ENCODE measurements at places on chromosomes 3 and 15.
A peak's percentile ranks its signal among the peaks of the same experiment; 100 is the strongest.

GRCh38 chr3:11530153-11530721 is 113.5 kb downstream of the VGLL4 start:
- peak; percentile 95 for DNase-seq

GRCh38 chr3:4758957-4759656 is 220.1 kb upstream of the BHLHE40 start:
- DNase-seq = no peak

DNA sequence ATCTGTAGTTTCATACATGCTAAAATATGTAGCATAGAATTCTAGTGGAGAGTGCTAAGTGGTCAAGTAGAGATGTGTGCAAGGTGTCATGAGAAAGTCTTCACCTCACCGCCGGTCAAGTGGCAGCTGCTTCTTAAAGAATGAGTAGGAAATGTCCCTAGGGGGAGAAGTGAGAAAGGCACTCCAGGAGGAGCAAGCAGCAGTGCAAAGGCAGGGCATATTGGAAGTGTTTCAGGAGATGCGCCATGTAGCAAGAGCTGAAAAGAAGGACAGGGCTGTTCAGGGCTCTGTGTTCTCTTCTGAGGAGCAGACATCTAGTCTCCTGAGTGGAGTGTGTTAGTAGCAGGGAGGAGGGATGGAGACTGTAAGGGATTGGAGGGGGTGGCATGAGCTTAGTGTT is 312.4 kb upstream of the SEMA6D start:
- DNase-seq = no peak

DNA sequence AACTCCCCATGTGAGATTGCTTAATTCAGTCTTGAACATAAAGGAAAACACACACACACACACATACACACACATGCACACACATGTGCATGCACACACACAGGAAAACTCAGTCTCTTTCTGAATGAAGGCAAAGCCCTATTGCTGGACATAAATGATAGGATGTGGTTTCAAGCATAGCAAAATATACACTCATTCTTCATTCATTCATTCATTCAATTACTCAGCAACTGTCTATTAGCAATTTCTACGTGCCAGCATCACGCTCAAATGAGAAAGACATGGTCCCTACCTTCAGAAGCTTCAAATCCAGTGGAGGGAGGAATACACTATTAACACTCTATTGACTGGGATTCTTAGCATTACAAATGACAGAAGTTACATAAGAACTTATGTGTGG is 41.8 kb upstream of the UBE2E2 start:
- DNase-seq = no peak

DNA sequence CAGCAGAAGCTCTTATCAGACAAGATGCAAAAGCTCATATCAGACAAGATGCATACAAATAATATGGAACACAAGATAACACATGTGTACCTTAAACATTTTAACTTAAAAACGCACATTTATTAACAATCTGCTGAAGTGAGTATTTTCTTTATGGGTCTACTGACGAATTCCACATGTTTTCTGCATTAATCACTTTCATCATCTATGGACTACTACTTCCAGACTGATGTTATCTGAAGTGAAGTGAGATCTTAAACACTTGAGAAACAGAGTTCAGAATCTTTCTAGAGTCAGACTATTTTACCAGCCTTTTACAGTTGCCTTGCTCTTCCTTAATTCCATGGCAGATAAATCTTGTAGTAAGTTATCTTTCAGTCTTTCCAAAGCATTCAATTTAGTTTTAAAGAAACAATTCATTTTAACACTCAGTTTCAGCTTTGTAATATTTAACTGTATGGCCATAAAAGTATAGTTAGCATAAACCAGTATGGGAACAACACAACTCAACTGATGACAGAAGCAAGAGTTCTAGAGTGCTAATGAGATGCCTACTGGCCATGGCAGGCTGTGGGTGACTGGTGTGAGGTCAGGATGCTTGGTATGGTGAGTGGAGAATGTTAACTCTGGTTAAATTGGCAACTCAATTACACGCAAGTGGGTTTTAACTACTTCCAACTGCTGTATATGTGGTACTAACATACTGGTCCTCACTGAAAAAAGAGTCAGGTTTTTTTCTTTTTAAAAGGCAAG is 9.8 kb downstream of the CMTM6 start:
- DNase-seq = no peak

- no peak for DNase-seq
These were observed 48.8 kb downstream of the FBXO22 start for GRCh38 chr15:75952525-75952924.

DNA sequence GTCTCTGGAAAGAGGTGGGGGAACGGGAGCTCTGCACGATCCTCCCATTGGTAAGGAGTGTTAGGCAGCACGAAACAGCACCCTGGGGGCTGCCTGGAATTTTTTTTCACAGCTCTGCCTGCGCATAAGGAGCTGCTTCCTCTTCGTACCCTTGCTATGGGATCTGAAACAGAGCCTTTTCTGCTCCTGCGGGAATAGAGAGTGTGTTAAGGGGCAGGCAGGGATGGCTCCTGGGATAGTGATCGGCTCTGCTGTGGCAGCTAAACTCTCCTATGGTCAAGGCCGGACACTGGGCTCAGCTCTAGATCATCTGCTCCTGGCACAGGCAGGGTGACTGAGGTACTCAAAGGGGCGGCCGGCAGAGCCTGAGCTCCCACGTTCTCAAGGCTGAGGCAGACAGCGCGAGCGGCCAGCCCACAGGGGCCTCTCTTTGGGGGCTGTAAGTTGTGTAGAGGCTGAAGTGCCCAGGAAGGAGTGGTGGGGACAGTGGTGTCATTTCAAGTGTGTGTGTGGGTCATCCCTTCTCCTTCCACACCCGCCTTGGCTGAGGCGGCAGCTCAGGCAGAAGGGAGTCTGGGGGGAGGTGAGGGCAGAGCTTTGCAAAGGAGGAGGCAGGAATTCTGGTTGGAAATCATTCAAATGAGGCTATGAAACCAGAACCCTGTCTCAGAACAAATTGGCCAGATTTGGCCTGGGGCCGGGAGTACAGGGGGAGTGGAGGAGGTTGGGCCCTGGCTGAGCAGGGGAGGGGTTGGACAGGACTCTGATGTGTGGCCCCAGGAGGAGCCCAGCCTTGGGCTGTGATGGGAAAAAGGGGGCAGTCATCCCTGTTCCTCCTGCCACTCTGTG is 31.0 kb downstream of the EPHB3 start:
- peak; percentile 65 for DNase-seq

DNA sequence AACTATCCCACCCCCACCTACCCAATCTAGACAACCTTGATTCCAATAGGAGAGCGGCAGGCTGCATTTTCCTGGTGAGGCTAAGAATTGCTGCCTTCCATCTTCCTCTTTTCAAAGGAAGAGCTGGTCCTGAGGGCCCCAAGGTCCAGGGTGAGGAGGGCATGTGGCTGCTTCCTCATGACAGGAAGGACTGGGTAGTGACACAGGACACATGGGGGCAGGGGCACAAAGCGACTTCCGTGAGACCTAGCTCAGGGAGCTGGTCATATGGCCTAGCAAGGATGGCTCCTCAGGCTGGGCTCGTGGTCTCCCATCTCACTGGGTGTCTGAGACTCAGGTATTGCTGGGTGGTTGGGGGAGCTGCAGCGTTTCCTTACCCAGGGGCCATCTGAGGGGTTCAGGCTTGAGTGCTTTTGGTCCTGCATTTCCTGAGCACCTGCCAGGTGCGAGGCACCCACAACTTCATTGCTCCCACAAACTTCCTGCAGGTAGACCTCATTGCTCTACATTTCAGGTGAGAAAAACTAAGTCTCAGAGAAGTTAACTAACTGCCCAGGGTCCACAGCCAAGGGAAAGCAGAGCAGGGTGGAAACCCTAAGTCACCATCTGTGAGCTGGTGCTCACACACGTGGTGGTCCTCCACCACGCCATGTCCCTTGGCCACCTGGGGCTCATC is 160.0 kb upstream of the TLE3 start:
- DNase-seq = no peak

- peak; percentile 4 for DNase-seq
These were observed 63.1 kb upstream of the UBE3A start for GRCh38 chr15:25501828-25502446.

GRCh38 chr15:85542895-85543331 is 162.5 kb downstream of the AKAP13 start:
- no peak for DNase-seq

DNA sequence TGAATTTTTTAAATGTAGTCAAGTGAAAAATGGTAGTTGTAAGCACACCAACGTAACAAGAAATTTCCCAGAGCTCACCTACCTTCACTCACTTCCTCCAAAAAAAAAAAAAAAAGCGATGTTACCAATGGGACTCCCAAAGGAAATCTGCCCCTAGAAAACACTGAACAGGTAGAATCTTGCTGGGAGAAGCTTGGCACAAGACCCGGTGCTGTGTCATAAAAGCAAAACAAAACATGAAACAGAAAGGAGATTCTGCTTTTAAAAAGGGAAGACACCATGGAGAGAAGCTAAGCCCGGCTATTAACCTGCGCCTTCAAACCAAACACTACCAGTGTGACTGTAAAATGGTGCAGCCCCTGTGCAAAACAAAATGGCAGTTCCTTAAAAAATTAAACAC is 40.5 kb downstream of the PGPEP1L start:
- DNase-seq = no peak

GRCh38 chr3:50174517-50174895 is 16.9 kb upstream of the GNAT1 start:
- no peak for DNase-seq

DNA sequence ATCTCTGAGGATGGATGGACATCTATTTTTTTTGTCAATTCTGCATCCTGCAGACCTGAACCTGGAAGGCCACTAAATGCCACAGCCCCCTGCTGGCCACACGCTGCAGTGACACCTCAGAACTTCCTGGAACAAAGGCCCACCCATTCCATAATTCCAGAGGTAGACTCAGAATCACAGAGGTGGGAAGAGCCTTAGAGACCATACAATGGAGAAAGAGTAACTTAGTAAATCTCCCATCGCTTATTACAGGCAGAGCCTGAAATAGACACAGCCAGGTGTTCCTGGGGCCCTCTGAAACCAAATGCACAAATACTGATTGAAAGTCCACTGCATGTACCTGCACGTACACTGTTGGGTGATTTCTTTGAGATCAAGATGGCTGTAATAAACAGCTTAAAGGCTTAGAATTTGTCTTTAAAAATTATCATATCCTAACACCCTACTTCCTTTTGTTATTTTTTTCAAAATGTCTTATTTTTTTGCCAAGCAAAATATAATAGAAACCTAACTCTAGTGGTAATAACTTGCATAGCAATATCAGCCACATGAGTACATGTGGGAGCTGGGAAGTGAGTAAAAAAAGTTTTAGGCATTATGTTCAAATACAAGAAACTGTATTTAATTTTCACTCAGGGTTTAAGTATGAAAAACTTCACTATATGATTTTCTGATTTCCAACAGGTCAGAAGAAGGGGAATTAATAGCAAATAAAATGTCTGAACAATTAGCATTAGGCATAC is 62.7 kb downstream of the EOMES start:
- DNase-seq = no peak

GRCh38 chr15:59157840-59158700 is 48.6 kb upstream of the LDHAL6B start:
- DNase-seq = peak; percentile 44

GRCh38 chr3:61381745-61382392 is 130.6 kb upstream of the FHIT start:
- peak; percentile 1 for DNase-seq

GRCh38 chr3:167481164-167481563 is 7.3 kb upstream of the SERPINI2 start:
- no peak for DNase-seq

- no peak for DNase-seq
These were observed 160.5 kb upstream of the NR2E3 start for GRCh38 chr15:71649894-71650293.

GRCh38 chr15:89910891-89911626 is 1.7 kb downstream of the ARPIN start:
- no peak for DNase-seq
